ENCODE measurements at places on chromosomes 2 and 18.

DNA sequence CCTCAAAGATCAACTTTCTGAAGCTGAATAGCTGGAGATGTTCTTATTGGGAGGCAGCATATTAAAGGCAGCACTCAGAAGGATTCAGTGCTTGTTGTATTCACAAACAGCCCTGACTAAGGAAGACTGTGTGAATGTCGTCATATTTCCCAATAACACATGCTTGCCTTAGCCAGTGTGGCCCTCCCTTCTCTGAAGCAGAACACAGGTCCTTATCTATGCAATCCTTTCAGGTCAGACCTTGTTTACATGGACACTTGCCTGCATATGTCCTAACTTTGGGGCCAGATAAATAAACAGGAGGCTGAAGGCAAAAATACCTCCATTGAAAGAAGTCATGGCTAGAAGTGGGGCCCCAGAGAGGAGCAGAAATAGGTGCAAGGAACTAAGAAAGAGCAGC, 97.2 kb downstream of the SLC4A3 start:
- DNase-seq: no peak

- DNase-seq: no peak
Observed at GRCh38 chr18:55609160-55609825, 21.3 kb upstream of the TCF4 start.

- no peak for DNase-seq
Observed at GRCh38 chr2:22521620-22522019, 863.4 kb upstream of the KLHL29 start.

DNA sequence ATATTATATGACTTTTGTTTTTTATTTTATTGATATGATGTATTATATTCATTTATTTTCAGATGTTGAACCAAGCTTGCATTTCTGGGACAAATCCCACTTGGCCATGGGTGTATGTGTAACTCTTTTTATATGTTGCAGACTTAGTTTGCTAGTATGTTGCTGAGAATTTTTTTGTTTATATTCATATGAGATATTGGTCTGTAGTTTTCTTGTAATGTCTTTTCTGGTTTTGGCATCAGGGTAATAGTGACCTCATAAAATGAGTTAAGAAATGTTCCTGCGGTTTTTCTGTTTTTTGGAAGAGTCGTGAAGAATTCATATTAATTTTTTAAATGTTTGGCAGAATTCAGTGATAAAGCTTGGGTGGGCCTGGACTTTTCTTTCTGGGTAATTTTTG, 88.7 kb downstream of the ASB1 start:
- no peak for DNase-seq

GRCh38 chr2:235981631-235982030, 186.6 kb downstream of the GBX2 start:
- DNase-seq: no peak

DNA sequence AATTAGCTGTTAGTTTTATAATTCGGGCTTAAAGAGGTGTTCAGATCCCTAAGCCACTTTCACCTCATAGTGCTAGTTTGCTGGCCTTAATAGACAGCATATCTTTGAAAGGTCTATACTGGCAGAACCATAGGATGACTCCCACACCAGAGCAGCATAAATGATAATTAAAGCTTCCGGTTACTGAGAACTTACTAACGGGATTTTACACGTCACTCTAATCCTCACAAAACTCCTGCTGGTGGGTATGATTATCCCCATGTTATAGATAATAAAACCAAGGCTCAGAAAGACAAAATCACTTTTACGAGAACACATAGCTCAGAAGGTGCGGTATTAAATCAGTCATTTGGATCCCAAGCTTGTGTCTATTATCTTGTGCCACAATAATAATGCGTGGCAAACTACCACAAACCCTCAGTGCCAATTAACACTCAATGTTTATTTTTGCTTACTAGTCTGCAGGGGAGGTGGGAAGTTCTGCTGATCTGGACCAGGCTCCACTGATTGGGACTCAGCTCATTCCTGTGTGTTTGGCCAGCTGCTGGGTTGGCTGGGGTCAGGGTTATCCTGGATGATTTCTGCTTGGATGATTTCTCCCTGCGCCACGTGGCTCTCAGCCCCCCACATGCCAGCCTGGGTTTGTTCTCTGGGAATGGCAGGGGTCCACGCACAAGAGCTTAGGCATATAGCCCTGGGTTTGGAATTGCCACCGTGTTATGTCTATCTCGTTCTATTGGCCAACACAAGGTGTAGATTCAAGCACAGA, 62.3 kb downstream of the TRIB2 start:
- DNase-seq: no peak

- no peak for DNase-seq
Observed at GRCh38 chr18:67766930-67767329, 250.4 kb upstream of the DSEL start.

GRCh38 chr2:224892574-224893204, 149.6 kb downstream of the DOCK10 start:
- DNase-seq: no peak

DNA sequence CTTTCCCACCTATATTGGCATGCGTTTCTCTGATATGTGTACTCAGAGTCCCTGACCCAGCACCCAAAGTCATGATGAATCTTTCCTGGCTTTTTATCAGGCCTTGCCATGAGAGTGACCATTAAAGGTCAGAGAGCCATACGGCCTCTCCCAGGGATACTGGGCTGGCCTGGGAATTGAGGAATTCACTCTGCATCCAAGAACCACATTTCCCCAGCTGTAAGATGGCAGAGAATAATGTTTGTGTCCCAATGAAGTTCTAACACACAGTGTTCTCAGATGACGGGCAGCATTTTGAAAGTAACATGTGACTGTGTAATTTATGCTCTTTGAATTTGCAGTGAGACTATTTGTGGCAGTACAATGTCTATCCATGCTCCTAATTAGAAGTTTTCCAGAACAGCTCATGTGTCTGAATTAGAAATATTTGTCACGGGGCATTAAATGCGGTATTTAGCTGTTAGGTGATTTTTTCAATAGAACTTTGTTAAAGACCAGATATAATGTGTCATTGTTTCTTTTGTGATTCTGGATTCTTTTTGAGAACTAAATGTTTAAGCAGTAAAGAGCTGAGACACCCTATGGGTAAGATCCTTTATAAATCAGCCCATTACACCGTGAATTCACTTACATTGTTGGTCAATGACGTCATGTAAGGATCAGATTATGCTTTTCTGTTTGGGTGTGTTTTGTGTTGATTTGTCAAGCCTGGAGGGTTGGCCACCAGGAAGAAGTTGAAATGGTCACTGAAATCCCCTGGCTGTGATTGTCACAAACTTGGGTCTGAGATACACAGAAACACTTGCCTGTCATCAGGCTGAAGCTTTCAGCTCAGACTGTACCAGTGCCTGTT, 7.3 kb upstream of the SLC3A1 start:
- no peak for DNase-seq

- no peak for DNase-seq
Observed at GRCh38 chr2:99756059-99756458, 266.2 kb upstream of the REV1 start.

DNA sequence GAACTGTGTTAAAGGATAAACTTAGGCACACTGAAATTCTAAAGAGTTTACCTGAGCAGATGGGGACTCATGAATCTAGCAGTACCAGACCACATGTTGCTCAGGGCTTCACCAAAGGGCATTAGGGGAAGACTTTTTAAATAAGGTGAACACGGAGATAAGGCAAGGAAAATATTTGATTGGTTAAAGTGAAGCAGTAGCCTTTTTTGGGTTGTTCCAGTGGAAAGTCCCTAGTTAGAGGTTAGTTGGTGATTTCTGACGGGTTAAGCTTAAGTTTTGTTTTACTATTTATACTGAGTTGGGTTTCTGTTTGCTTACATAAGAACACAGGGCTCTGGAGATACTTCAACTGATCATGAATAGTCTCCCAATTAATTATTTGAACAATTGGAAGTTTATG, 722.5 kb downstream of the SOCS6 start:
- no peak for DNase-seq

DNA sequence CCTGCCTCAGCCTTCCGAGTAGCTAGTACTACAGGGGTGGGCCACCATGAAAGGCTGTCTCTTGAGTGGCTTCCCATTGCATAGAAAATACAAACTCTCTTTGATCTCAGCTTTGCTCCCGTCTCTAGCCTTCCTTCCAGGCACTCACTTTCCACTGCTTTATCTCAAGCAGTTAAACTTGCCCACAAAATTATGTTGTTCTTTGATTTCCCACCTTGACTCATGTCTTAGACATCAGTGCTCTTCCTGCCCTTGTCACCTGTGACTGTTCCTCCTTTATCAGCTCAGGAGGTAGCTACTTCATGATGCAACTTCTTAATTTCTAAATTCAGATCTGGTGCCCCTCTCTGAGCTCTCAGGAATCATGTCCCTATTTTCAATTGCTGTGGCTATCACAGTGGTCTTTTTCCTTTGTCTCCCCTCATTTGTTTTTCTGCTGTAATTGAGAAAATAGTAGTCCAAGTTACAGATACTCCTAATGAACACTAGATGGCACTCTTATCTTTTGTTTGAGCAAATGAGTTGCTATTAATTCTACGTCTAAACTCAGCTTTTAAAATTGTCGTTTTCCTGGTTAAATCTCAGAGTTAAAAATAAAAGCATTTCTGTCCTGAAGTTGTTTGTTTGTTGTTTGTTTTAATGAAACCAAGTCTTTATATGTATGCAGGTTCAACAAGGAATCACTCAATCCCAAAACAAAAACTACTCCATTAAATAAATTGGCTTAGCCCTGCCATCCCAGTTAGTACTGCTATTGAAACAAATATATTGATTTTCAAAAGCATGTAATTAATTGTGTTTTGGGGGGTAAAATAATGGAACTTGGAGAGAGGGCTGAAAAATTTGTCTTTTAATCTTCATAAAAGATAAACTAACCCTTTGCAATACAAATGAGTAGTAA, 46.9 kb upstream of the GREB1L start:
- no peak for DNase-seq

- no peak for DNase-seq
Observed at GRCh38 chr2:62163106-62163831, 32.6 kb upstream of the B3GNT2 start.

DNA sequence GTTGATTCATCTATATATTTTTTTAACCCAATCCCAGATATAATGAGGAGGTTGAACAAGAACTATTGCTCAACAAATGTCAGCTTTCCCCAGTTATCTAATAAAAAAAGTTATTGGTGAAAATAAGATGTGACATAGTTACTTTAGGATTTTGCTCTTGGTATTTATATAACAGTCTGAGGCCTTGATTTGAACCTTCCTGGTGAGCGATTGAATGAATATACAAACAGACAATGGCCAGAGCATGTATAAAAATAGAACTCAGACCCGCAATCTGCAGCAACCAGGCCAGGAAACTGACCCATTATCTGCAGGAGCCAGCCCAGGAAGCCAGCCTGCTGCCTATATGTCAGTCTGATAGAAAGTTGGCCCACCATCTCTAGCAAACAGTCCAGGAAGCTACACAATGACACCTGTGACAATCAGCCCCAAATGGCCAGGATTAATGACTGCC, 81.6 kb downstream of the HS6ST1 start:
- no peak for DNase-seq

DNA sequence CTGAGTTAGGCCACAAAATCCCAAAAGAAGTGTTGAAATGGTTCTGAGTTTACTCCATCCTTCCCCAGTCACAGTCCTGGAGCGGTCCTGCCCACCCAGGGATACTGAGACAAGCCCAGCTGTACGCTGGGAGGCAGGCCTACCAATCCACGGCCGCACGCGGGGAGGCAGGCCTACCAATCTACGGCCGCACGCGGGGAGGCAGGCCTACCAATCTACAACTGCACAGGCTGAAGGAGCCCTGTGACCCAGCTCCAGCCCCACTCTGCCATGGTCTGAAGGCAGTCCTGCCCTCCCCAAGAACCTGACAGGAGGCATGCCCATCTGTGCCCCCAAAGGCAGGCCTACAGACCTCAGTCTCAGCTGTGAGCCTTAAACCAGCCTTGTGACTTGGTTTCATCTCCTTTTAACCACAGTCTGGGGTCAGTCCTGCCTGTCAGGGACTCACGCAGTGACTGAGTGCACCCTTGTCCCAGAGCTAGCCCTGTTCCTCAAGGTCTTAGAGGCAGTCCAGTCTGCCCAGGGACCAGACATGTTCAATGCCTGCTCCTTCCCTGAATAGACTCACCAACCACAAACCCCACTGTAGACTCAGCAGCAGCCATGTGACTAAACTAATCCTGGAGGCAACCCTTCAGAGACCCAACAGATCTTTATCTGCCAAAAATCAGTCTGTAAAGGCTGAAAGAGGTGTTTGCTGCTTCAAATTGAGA, 36.8 kb downstream of the GPC1 start:
- no peak for DNase-seq

DNA sequence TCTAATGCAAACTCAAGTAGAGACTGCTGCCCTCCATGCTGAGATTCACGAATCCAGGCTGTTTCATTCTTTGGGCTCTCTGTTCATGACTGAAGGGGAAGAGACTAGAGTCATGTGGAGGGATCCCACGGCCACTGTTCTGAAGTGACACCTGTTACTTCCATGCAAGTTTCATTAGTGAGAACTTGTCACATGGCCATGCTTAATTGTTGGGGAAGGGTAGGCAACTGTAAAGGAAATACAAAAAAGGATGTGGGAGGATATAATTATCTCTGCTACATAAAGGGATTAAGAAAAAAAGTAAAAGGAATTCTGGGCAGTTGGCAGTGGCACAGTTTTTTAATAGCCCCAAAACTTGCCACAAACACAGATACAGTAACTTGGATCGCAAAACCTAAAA, 28.0 kb upstream of the PSME4 start:
- no peak for DNase-seq

GRCh38 chr18:76374330-76375281, 120.4 kb downstream of the ZNF516 start:
- no peak for DNase-seq

GRCh38 chr18:63604791-63605567, 17.8 kb downstream of the SERPINB13 start:
- no peak for DNase-seq

DNA sequence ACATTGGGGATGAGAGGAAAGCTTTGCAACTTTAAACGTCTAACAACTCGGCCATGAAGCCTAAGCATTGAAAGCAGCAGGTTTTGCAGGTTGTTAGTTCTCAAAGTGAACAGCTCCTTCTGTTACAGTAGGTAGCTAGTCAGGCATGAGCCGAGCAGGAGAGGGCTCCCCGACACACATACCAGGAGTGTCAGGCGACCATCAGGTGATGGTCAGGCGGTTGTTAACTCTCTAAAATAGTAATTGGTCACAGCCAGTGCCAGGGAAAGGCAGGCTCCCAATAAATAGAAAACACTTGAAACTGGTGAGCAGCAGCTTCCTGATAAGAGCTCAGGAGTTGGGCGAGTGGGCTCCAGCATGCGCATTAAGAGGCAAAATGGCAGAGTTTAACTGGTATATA, 53.5 kb upstream of the DAPL1 start:
- no peak for DNase-seq

Data from cerebellar nuclear complex (tissue), 1 donor.